ENCODE measurements at places on chromosomes 2 and 18. TPM values are rescaled to one million over a fixed set of nuclear protein-coding genes. Genes with fewer than 3 reads are reported as not detected.

DNA sequence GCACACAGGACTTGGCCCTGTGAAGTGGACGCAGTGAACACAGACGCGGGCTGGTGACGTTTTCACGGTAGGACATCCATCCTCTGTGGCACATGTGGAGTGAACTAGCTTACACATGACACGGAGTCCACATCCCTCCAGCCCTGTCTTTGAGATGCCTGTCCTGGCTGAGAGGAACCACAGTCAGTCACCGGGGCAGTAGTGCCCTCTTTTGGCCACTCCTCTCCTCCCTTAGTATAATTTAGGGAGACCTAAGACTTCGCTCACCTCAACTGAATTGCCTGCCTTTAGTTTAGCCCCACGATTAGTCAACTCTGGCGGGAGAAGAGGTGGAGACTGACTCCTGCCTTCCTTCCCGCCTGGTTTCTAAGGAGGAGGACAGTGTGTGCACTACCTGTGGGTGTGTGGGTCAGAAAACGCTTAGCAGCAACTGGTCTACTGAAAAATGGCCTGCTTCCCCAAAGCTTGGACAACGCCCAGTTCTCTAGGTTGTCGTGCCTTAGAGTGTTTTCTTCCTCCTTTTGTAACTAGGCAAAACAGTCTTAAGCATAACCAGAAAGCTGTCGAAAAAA, 70.6 kb downstream of the MBP start:
- H3K27ac ChIP-seq, result peak overlapping the region; percentile 99
- peak overlapping the region; percentile 66 for H3K4me3 ChIP-seq
- peaks cover 73% of the 10 kb centered on the region for H3K36me3 ChIP-seq
- peaks cover 89% of the 10 kb centered on the region for H3K4me1 ChIP-seq
- DNase-seq, result peak; percentile 48

DNA sequence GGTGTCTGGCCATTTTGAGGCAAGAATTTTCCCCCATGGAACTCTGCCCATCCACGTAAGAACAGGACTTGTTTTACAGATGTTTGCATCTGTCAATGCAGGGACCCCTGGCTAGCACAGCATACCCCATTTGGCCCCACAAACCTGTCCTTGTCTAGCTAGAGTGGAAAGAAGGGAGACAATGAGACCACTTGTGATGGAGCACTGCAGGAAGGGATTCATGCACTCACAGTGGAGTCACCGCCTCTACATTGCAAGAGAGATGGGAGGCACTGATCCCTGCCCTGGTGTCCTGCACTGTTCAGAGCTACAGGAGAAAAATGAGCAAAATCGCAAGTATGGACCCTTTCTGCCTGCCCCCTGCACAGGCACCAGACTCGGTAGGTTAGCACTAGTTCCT, 32.5 kb downstream of the NPAS2 start:
- DNase-seq, result no peak
- no peak overlapping the region for H3K27ac ChIP-seq
- no peaks in the 10 kb centered on the region for H3K36me3 ChIP-seq
- no peaks in the 10 kb centered on the region for H3K4me1 ChIP-seq
- H3K27me3 ChIP-seq, result peaks cover 2% of the 10 kb centered on the region

GRCh38 chr18:56825878-56826277, 174.7 kb downstream of the WDR7 start:
- no peak overlapping the region for H3K27ac ChIP-seq
- H3K27me3 ChIP-seq, result no peaks in the 10 kb centered on the region
- peaks cover 12% of the 10 kb centered on the region for H3K36me3 ChIP-seq
- no peak overlapping the region for H3K4me3 ChIP-seq

GRCh38 chr2:36809069-36809445, 112.5 kb downstream of the VIT start:
- no peak for DNase-seq
- no peaks in the 10 kb centered on the region for H3K36me3 ChIP-seq
- no peaks in the 10 kb centered on the region for H3K4me1 ChIP-seq
- no peaks in the 10 kb centered on the region for H3K27me3 ChIP-seq

DNA sequence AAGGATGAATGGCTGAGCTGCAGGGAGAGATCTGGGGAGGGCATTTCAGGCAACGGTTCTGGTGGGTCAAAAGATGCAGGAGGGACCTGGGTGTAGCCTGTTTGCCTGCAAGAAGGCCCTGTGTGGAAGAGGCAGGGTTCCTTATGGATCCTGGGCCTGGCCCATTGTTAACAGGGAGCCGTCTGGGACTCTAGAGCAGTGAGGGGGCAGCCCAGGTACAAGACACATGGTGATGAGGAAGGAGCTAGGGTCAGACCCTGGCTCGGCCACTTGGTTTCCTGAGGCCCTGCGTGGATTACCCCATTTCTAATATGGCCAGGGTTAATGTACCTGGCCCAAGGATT, 124.9 kb downstream of the GLI2 start:
- H3K27ac ChIP-seq, result no peak overlapping the region
- DNase-seq, result no peak
- no peaks in the 10 kb centered on the region for H3K27me3 ChIP-seq
- H3K4me3 ChIP-seq, result no peak overlapping the region
- H3K4me1 ChIP-seq, result no peaks in the 10 kb centered on the region

DNA sequence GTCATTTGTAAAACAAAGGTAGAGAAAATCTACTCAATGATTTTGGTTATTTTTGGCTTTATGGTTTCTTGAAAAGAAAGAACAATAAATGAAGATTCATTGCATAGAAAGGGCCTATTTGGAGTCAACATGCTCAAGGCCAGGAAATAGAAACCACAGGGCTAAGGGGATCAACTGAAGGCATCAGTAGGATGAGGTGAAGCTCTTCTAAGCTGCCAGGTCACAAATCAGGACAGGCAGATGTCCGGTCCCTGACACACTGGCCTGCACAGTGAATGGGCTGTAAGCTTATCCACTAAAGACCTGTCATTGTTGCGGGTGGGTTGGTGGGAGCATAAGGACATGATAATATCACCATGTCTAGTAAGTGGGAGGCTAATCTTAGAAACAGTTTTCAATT, 31.6 kb upstream of the RNF138 start:
- H3K27me3 ChIP-seq, result no peaks in the 10 kb centered on the region
- H3K4me1 ChIP-seq, result peaks cover 40% of the 10 kb centered on the region
- no peak overlapping the region for H3K4me3 ChIP-seq
- H3K36me3 ChIP-seq, result peaks cover 65% of the 10 kb centered on the region

DNA sequence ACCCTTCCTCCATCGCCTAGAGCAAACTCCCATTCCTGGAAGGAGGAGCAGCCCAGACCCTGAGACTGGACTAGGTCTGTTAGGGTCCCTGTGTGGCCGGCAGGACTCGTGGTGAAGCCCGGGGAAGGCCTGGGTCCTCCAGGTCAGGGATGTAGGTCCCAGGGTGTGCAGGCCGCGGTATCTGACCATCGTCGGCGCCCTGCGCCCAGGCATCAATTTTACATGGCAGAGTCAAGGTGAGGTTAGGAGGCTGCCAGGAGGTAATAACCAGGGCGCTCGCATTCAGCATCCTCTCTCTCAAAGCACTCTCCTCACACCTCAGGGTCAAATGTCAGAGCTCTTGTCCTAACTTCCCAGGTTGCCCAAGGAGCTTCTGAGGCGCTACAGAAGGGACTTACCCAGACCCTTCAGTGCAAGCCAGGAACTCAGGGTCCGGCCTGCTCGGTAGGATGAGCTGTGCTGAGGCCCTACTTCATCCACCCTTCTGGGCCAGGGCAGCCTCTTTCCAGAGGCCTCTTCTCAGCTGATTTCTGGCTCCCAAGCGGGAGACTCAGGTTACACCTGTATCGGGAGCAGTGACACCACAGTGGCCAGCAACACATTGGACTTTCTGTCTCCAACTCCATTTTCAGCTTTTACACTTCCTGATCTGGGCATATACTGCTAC, 628 bp downstream of the SH2D6 start:
- H3K4me3 ChIP-seq, result peak overlapping the region; percentile 96
- peaks cover 45% of the 10 kb centered on the region for H3K4me1 ChIP-seq
- peak overlapping the region; percentile 97 for H3K27ac ChIP-seq
- H3K36me3 ChIP-seq, result no peaks in the 10 kb centered on the region

GRCh38 chr2:219099329-219099728, 38.6 kb upstream of the IHH start:
- DNase-seq, result no peak
- H3K4me3 ChIP-seq, result no peak overlapping the region
- no peak overlapping the region for H3K27ac ChIP-seq
- H3K27me3 ChIP-seq, result no peaks in the 10 kb centered on the region
- H3K4me1 ChIP-seq, result peaks cover 2% of the 10 kb centered on the region
- no peaks in the 10 kb centered on the region for H3K36me3 ChIP-seq

- DNase-seq, result no peak
- H3K4me1 ChIP-seq, result peaks cover 23% of the 10 kb centered on the region
- peak overlapping the region; percentile 81 for H3K27ac ChIP-seq
- H3K27me3 ChIP-seq, result no peaks in the 10 kb centered on the region
Measured at GRCh38 chr2:24825883-24826772, 32.9 kb downstream of the CENPO start.

DNA sequence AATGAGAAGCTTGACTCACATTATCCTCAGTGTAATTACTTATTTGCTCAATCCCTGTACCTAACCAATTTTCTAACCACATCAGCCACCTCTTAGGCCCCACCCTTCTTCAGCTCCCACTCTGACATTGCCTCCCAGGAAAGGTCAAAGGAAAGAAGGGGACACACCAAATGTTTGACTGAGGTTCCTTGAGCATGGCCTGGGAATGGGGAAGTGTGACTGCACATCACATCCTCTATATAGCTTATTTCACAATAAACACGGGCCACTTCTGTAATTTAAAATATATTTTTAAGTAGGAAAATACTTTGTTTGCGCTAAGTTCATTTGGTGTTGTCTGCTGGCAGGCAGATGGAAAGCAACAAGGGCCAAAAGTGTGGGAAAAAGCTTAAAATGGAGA, 3.0 kb upstream of the FIGLA start:
- no peak overlapping the region for H3K27ac ChIP-seq
- DNase-seq, result no peak
- peaks cover 44% of the 10 kb centered on the region for H3K27me3 ChIP-seq
- peaks cover 9% of the 10 kb centered on the region for H3K4me1 ChIP-seq

DNA sequence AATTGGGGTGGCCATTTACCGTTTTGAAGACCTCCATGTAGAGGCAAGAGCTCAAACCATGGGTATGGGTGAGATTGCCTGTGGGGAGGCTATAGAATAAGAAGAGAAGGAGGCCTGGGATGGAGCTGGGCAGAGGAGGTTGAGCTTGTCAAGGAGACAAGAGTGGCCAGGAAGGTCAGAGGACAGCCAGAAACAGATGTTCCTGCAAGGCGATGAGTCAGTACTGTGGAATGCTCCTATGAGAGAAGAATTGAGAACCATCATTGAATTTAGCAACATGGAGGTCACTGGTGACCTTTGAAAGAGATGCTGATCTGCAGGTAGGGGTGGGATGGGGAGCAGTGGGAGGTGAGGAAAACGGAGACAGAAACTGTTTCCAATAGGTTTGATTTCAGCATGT, 3.5 kb downstream of the ACSL3 start:
- H3K4me1 ChIP-seq, result peaks cover 14% of the 10 kb centered on the region
- no peak for DNase-seq
- H3K4me3 ChIP-seq, result no peak overlapping the region
- no peaks in the 10 kb centered on the region for H3K27me3 ChIP-seq

GRCh38 chr2:28439127-28439526, 46.5 kb downstream of the FOSL2 start:
- DNase-seq, result no peak
- no peaks in the 10 kb centered on the region for H3K27me3 ChIP-seq
- no peak overlapping the region for H3K4me3 ChIP-seq
- H3K27ac ChIP-seq, result no peak overlapping the region

DNA sequence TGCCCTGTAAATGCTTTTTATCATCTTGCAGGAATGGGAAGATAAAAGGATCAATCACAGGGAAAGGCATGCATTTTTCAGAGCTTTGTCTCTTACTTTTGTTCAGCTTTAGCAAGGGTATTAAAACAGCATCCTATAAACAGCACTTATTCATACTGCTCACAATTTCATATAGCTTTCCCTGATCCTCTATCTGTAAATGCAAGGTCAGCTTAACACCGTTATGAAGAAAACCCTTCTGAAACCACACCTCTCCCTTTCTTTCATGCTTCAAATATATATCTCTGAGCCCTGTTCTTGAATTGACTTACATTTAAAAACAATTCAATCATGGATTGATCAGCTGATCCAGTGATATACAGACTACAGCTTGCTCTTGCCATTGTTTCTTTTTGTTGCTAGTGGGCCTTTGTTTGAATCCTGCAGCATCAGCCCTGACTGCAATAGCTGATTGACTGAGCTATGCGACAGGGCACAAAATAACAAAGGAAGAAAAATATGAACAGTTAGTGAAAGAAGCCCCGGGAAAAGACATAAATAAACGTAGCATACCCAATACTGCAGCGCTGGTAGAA, 795.5 kb upstream of the CDH2 start:
- DNase-seq, result no peak
- no peak overlapping the region for H3K4me3 ChIP-seq
- no peak overlapping the region for H3K27ac ChIP-seq
- H3K4me1 ChIP-seq, result no peaks in the 10 kb centered on the region
- no peaks in the 10 kb centered on the region for H3K27me3 ChIP-seq

DNA sequence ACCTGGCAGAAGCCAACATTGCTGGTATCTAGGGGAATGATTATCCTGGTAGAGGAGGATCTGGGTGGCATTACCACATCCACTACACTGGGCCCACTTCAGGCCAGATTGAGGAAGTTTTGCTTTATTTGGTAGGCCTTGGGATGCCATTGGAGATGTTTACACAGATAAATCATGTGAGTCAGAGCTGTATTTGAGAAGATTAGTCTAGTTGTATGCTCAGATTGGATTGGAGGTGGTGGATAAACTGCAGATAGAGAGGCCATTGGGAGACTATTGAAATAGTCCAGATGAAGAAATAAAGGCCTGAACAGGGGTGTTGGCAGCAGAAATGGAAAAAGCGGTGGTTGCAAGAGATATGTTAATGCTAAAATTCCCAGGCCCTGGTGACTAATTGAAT, 81.5 kb downstream of the EFEMP1 start:
- no peak for DNase-seq
- no peaks in the 10 kb centered on the region for H3K4me1 ChIP-seq
- H3K27ac ChIP-seq, result no peak overlapping the region
- no peaks in the 10 kb centered on the region for H3K36me3 ChIP-seq

DAW1 gene
- not detected for total RNA-seq

SERPINB4 gene
- not detected for total RNA-seq

AMER3 gene
- total RNA-seq, result not detected

MFF gene
- total RNA-seq, result 67.5 TPM

GREB1 gene
- total RNA-seq, result 0.13 TPM

CD226 gene
- 111 TPM for total RNA-seq

COL4A4 gene
- total RNA-seq, result 0.35 TPM

SLC8A1 gene
- 0.25 TPM for total RNA-seq

POMC gene
- 3.0 TPM for total RNA-seq
